Bronchial epithelial cell (primary cell): ENCODE measurements at places on chromosomes 6 and 20.

- no peak for DNase-seq
Measured at GRCh38 chr6:35191889-35192288, 21.9 kb upstream of the SCUBE3 start.

GRCh38 chr20:59087829-59088433 is 45.3 kb upstream of the PRELID3B start:
- peak; percentile 42 for DNase-seq

GRCh38 chr6:108941859-108942258 is 93.6 kb downstream of the ARMC2 start:
- no peak for DNase-seq

- DNase-seq: peak; percentile 68
Measured at GRCh38 chr6:123925842-123926399, 122.3 kb downstream of the NKAIN2 start.

- DNase-seq: no peak
Measured at GRCh38 chr6:52808660-52809059, 5.0 kb upstream of the GSTA1 start.

- peak; percentile 65 for DNase-seq
Measured at GRCh38 chr6:118551063-118552053, 3.3 kb downstream of the PLN start.
